NCI-H187 (cell line): ENCODE measurements at places on chromosomes 2 and 18.

GRCh38 chr2:240992572-240993291, 5.7 kb upstream of the SNED1 start:
- DNase-seq, result no peak

- DNase-seq, result no peak
Measured at GRCh38 chr18:49371786-49372185, 88.7 kb downstream of the DYM start.

DNA sequence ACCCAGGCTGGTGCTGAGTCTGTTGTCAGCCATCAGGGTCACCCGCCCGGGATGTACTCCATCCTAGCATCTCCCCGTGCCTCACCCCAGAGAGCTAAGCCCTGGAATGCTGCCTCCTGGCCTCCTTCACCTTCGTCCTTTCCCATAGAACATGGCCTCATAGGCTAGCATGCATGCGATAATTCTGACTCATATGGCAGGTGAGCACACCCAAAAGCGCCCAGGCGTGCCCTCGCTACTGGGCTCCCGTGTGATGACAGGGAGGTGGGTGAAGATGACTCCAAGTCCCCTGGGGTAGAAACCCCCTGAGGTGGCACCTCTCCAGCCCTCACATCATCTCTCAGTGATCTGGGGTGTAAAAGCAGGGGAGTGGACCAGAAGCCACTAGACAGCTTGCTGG, 7.3 kb downstream of the SPR start:
- no peak for DNase-seq

DNA sequence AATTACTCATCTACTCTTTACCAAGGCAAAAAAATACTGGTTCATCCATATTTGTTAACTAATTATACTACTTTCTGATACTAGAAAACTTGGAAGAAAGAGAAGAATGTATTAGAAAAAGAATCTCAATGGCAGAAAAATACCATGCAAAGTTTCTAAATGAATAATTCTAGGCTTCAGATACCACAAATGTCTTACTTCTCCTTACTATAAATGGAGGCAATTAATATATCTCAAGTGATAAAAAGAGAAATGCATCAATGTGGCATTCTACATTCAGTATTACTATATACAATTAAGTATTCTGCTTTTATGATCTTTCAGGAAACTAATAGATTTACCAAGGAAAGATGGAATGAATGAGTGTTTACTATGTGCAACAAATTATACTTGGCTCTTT, 85.5 kb downstream of the ITSN2 start:
- no peak for DNase-seq

- DNase-seq, result no peak
Measured at GRCh38 chr2:28880193-28880592, 10.1 kb upstream of the TRMT61B start.

DNA sequence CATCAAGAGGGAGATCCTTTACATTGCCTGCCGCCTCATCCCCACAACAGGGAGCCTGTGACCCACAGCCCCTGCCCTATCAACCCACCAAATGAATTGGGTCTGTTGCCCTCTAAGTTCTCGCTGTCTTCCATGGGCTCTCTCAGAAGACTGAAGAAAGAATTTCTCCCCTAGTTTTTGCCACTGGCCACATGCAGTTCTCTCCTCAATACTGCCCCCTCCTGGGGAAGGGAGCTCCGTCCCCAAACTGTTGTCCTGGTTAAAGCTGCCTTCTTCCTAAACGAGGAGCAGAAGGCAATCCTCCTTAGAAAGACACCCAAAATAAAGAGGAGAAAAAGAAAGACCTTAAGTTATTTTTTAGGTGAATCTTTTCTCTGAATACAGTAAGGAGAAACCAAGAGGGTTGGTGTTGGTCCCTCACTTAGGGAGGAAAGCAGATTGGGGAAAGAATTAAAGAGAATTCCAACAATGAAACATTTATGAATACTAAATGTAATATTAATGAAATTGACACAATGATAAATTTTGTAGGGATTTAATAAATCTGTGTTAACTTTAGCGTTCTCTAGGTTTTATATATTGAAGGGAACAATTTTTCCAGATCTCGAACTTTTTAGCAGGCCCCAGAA, 31.1 kb upstream of the SATB2 start:
- peak; percentile 13 for DNase-seq

DNA sequence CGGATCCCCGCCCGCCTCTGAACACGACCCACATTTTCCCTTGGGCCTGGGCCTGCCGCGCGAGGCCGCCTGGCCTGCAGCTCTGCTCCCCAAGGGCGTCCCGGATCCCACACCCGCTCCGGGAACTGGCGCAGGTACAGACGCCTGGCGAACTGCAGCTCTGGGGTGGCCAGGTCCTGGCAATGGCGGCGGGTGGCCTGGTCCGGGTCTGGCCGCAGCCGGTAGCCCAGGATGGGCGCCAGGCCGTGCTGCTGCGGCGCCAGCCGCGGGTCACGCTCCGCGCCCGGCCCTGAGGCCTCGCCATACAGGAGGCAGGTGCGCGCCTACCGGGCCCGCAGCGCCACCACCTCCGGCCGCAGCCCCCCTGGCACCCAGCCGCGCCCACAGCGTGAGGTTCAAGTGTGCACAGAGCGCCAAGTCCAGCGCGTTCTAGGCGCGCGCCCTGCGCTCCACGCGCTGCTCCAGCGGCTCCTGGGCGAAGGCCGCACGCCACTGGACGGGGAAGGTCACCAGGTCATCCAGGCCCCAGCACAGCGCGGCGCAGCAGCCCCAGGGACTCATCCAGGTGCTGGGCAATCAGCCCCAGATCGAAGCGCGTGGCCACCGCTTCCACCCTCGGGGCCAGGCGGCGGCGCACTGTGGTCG, 9.5 kb downstream of the AQP12A start:
- DNase-seq, result no peak

DNA sequence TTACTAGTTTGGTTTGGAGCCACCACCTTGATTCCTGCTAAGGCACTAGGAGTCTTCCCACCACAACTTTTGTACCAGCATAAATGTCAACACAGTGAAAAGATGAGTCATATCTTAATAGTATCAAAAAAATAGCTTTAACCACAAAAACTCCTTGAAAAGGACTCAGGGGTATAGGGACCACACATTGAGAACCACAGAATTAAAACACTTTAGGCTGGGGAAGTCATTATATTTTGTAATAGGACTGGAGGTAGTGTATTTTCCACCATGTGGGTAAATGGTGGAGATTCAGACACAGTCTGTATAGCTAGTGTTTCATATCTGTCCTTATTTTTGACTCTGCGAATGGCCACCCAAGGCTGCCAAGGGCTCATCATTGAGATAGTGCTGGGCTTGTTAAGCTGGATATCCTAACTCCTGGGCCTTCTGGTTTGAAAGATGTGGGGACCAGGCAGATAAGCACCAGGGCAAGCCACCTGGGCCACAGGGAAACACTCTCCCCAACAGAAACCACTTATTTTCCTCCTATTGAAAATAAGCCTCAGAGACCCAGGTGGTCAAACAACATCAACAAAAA, 19.1 kb upstream of the FHL2 start:
- no peak for DNase-seq

DNA sequence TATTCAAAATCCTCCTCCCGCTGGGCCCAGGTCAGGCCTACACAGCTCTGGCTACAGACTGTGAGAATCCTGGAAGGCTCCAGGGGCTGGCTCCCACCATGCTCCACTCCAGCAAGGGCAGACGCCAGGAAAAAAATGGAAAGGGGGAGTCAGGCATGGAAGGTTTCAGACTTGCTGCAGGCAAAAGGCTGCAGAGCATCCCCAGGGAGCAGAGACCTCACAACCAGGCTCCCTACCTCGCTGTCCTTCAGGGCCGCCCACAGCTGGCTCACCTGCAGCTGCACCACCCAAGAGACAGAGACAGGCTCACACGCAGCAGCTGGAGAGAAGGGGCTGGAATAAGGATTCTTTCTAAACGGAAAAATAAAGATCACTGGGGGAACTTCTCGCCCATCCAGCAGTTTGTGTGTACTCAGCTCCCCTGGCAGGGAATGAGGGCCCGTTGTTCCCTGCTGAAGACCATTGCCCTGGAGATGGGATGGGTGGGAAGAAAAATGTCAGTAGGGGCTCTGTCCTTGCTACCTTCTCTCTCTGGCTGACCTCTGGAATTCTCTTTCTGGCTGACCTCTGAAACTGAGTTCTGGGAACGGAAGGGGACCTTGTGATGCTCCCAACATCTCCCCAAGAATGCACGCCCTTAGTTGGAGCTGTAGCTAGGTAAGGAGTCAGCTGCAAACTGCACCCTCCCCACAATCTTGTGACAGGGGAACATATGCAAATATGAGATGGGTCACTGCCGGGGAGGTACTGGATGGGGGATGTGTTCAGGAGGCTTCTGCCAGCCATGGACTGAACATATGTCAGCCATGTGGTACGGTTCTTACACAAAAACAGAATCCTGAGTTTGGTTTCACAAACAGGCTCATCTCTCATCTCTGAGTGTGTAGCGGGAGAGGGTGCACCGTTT, 34.5 kb downstream of the BCL2 start:
- DNase-seq, result no peak

DNA sequence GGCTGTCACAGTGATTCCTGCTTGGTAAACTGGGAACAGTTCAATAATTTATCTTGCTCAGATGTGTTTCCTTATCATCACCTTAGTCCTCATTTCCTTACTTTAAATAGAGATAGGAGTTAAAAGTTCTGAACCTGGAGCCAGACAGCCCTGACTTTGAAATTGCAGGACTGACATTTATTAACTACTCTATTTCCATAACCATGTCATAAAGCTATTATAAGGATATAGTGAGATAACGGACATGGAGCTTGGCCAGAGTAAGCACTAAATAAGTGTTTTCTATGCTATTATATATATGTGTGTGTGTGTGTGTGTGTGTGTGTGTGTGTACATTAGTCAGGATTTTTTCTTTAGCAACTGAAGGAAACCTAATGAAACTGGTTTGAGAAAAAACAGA, 13.1 kb downstream of the NT5DC4 start:
- DNase-seq, result no peak
